Nucleus accumbens (tissue), 56 donors: ENCODE measurements at places on chromosomes 13 and 19.
A peak's percentile ranks its signal among the peaks of the same experiment; 100 is the strongest.

DNA sequence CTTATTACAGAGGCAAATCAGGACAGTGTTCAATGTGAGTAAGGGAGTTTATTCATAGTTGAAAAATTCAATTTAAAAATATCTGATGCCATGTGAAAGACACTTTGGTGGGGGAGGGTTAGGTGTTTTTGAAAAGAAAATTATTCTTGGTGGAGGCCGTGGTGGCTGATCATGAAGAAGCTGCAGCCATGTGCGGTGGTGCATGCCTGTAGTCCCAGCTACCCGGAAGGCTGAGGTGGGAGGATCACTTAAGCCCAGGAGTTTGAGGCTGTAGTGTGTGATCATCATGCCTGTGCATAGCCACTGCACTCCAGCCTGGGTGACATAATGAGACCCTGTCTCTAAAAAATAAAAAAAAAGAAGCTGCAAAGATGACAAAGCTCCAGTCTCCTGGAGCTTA, 28.6 kb downstream of the WDFY2 start:
- no peak for DNase-seq

GRCh38 chr13:45042539-45042938, 53.2 kb downstream of the GPALPP1 start:
- DNase-seq, result no peak

- DNase-seq, result no peak
These were observed 43.8 kb downstream of the ESD start for GRCh38 chr13:46753137-46753536.

GRCh38 chr13:60328073-60328472, 68.9 kb upstream of the TDRD3 start:
- DNase-seq, result no peak

- DNase-seq, result peak; percentile 17
These were observed 54.4 kb upstream of the ZNF835 start for GRCh38 chr19:56725829-56726424.

GRCh38 chr13:50352720-50353480, 337.7 kb downstream of the KCNRG start:
- no peak for DNase-seq

DNA sequence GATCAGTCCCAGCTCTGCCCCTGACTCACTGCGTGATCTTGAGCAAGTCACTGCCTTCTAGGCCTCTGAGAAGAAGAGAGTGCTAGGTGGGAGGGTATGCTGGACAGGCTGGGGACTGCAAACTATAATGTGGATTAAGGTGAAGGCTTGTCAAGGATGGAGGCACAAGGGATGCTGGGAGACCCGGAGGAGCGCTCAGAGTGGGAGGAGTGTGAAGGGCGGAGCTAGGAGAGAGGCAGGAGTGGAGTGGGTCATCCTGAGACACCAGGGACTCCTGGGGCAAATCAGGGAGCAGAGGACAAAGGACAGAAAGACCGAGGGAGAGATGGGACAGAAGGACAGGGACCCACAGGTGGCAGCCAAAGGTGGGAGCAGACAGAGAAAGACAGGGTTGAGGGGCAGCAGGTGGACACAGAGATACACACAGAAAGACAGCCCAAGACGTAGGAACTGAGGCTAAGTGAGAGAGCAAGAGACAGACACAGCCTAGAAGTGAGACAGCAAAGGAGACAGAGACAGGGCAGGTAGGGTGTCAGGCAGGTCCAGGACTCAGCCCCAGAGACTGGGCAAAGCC, 2.6 kb downstream of the GRIK5 start:
- DNase-seq, result no peak

DNA sequence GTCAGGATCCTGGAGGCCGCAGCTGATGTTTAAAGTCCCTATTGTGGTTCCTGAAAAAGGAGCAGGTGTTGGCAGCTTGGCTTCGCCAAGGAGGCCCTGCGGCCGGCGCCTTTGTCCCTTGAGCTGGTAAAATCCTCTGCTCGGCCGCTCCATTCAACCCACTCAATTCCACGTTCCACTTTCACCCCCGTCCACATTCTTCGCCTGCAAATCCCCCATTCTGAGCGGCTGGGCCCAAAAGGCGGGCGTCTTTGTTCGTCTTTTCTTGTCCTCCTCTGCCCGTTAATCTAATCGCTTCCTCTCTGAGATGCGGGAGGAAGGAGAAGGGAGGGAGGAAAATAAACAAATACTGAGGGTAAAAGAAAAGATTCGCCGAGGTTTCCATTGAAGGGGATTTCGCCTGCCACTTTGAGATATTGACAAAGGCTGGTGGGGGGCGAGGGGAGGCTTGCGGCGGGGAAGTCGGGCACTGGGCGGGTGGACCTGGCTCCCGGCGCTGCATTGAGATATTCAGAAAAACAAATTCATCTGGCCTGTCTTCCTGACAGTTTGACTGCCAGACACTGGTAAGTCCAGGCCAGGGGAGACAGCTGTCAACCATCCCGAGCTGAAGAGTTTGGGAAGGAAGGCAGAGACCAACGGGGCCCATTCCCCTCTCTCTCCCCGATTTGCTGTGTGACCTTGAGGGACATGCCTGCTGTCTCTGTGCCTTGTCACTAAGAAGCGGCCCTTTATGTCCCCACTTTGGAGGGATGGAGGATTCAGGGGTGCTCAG, 37.6 kb downstream of the ZNRF4 start:
- no peak for DNase-seq

DNA sequence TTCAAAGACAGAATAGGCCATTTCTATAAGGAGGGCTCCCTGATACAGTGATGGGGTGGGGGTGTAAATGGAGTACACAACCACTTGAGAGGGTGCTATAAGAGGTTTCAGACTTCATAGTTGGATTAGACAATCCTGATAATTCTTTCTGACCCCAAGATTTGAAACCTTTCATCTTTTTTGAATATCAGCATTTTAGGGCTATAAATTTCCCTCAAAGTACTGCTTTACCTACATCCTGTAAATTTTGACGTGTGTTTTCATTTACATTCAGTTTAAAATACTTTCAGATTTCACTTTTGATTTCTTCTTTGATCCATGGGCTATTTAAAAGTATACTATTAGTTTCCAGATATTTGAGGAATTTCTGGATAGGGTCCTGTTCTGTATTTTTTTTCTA, 40.0 kb upstream of the SIN3B start:
- DNase-seq, result no peak

DNA sequence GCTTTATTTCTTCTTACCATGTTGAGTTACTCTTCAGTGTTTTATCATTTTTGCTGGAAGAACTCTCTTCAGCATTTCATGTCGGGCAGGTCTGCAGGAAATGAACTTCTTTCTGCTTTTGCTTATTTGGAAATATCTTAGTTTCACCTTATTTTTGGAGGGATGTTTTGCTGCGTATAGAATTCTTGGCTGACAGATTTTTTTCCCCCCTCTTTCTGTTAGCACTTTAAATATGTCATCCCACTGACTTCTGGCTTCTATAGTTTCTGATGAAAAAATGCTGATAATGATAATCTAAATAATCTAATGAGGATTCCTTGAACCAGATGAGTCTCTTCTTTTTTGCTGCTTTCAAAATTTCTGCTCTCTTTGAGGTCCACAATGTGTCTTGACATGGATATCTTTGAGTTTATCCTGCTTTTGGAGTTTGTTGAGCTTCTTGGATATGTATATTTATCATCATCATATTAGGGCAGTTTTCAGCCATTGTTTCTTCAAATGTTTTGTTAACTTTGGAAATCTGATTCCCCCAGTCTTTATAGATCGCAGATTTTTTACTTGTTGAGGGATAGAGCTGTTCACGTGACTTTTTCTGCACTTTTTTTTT, 20.4 kb downstream of the ZMYM2 start:
- DNase-seq, result no peak

DNA sequence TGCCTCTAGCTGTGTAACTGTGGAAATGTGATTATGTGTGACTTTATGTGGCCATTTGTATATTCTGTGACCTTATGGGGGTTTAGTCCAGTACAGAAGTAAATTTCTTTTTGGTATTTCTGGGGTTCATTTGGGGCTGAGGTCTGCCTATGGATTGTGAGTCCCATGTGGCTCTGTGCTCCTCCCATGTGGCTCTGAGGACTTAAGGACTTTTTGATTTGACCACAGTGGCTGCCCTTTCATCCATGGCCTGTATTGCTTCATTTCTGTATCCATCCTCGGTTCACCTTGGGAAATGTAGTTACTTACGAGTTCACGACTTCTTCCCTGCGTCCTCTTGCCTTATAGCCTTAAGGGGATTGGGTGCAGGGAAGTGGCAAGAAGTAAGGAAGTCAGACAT, 1.0 kb downstream of the ZNF420 start:
- DNase-seq, result no peak
